ENCODE measurements at places on chromosomes 4 and X.

GRCh38 chrX:39953879-39954278 lies 143.9 kb downstream of the BCOR start:
- no peak for DNase-seq

DNA sequence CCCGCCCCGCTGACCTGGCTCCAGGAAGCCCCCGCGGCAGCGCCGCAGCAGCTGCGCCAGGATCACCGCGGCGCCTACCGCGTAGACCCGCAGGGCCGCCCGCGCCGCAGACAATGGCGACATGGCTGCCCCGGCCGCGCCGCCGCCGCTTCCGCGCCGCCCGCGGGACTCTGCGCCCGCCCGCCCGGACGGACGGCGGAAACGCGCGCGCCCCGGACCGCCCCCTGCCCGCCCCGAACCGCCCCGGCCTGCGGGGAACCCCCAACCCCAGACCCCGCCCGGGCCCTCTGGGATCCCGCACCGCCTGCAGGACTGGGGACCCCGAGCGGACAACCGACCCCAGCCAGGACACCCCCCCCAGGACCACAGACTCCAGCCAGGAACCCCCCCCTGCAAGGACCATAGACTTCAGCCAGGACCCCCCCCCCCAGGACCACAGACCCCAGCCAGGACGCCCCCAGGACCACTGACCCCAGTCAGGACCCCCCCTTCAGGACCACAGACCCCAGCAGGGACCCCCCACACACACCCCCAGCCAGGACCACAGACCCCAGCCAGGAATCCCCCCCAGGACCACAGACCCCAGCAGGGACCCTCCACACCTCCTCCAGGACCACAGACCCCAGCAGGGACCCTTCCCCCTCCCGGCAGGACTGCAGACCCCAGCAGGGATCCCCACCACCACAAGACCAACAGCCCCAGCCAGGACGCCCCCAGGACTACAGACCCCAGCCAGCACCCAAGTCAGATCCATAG lies at the start of the genes DHRSX and ZBED1:
Gene DHRSX, minus strand, starts transcription at position 174 of the 756 bp plus-strand sequence. Its CDS starts 51 bp downstream, at position 123.
Gene ZBED1, minus strand, starts transcription at position 174 of the 756 bp plus-strand sequence. CDS start 10,257 bp downstream, outside the sequence.
- DNase-seq: no peak

GRCh38 chr4:118921786-118922185 lies 33.1 kb downstream of the SYNPO2 start:
- no peak for DNase-seq

GRCh38 chrX:9340598-9341290 lies 124.1 kb upstream of the TBL1X start:
- DNase-seq: no peak

DNA sequence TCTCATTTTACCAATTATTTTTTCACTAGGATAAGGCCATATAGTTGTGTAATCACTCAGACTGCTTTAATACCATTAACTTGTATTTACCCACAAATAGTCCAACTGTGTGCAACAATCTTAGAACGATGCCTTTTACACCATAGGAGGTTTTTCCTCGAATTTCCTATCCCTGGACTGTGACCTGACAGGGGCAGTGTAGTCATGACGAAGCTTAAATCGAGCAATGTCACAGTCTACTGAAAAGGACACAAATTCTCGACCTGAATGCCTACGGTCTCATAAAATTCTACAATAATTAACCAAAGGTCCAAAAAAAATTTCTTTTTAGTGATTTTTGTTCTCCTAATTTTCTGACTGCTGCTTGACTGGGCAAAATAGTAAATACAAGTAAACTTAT lies 208.9 kb downstream of the ADAMTS3 start:
- no peak for DNase-seq

All from HS-5 (cell line).